Right ventricle myocardium inferior (tissue), 1 donor: ENCODE measurements at places on chromosomes 16 and 17. TPM values are rescaled to one million over a fixed set of nuclear protein-coding genes. Genes with fewer than 3 reads are reported as not detected.

Gene PPL
- 20.2 TPM for total RNA-seq

Gene EVI2B
- total RNA-seq, result 2.9 TPM

Gene PIRT
- not detected for total RNA-seq

Gene FOXN1
- total RNA-seq, result not detected

Gene HEATR9
- not detected for total RNA-seq

Gene EPOP
- 0.51 TPM for total RNA-seq

Gene TMEM106A
- 4.1 TPM for total RNA-seq

Gene FADS6
- total RNA-seq, result 0.19 TPM

Gene TBC1D3E
- not detected for total RNA-seq
